Activated T-cell treated with anti-CD3 and anti-CD28 coated beads, Interleukin-2, amount 50 U/mL, for 24 hours (primary cell): ENCODE measurements at places on chromosomes 7 and 10.

- H3K27me3 ChIP-seq, result no peaks in the 10 kb centered on the region
- no peak overlapping the region for H3K27ac ChIP-seq
- peaks cover 2% of the 10 kb centered on the region for H3K4me1 ChIP-seq
- H3K36me3 ChIP-seq, result peaks cover 47% of the 10 kb centered on the region
- no peak for DNase-seq
- H3K4me3 ChIP-seq, result no peak overlapping the region
Observed at GRCh38 chr10:67959839-67960476, 75.5 kb downstream of the SIRT1 start.

- H3K4me1 ChIP-seq, result no peaks in the 10 kb centered on the region
- no peaks in the 10 kb centered on the region for H3K36me3 ChIP-seq
- no peak for DNase-seq
- no peak overlapping the region for H3K27ac ChIP-seq
Observed at GRCh38 chr7:80967071-80967916, 48.4 kb upstream of the SEMA3C start.

GRCh38 chr7:155495440-155496248, 37.7 kb downstream of the EN2 start:
- H3K27ac ChIP-seq, result no peak overlapping the region
- peaks cover 60% of the 10 kb centered on the region for H3K27me3 ChIP-seq
- H3K4me3 ChIP-seq, result no peak overlapping the region
- H3K36me3 ChIP-seq, result no peaks in the 10 kb centered on the region
- DNase-seq, result no peak

DNA sequence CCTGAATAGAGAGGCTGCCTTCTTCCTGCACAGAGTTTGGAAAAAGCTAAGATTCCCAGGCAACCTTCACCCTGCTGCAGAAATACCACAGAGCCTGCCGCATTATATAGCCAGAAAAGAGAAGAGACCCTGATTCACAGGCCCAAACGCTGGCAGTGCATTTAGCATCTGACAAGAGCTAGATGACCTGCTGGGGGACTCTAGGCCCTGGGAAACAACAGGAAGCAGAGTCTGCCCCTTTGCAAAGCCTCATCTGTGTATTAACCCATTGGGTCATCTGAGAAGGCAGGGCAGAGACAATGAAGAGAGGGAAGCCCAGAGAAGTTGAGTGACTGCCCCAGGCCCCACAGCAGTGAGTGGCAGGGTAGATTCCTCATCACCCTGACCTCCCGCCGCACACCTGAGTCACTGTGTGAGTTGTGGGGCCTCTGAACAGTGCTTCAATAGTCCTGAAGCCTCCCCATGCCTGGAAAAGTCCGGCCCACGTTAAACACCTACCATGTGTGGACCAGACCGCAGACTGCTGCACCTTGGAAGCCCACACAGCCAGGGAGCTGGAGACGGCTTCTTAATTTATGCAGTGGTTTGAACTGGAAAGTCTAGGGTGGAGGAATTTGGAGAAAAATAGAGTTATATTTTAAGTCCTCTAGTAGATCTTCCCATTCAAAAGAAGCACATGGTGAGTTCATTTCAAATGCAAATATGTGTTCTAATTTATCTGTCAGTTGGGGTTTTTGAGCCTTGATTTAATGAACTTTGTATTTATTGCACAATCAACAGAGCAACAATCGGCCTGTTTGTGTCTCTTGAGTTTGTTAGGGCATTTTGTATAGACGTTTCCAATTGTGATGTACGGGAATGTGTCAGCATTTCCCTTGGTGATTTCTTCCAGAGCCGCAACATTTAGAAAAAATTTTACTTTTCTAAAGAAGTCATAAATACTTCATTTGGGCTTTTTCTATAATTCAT, 80.4 kb upstream of the GPR26 start:
- H3K27me3 ChIP-seq, result peaks cover 47% of the 10 kb centered on the region
- no peak overlapping the region for H3K4me3 ChIP-seq
- H3K4me1 ChIP-seq, result no peaks in the 10 kb centered on the region
- DNase-seq, result no peak
- no peaks in the 10 kb centered on the region for H3K36me3 ChIP-seq
- no peak overlapping the region for H3K27ac ChIP-seq

DNA sequence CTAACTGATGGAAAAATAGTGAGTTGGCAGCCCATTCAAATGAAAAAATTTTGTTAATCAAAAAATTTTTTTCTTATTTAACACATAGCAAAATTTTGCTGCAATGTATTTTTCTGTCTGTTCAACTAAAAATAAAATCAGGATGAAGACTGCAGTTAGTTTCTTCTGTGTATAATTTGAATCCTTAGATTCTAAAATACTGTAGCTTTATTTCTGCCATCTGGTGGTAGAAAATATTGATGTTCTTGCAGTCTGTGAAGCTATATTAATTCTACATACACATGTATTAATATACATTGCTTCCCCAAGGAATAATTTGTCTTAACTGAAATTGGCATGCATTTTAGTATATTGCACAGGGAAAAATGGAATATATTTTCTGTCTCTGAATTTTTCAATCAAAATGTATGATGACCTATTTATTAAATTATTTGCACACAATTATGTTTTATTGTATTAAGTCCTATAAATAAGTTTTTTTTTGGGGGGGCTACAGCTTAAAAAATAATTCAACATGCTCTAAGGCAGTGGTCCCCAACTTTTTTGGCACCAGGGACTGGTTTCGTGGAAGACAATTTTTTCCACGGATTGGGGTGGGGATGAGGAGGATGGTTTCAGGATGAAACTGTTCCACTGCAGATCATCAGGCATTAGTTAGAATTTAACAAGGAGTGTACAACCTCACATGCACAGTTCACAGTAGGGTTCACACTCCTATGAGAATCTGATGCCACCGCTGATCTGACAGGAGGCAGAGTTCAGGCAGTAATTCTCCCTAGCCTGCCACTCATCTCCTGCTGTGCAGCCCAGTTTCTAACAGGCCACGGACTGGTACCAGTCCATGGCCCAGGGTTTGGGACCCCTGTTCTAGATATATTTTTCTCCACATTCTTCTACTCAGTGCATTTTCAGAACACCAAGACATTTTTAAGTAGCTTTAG, 119.4 kb downstream of the GNAT3 start:
- no peak for DNase-seq
- H3K36me3 ChIP-seq, result no peaks in the 10 kb centered on the region
- no peaks in the 10 kb centered on the region for H3K27me3 ChIP-seq
- H3K4me1 ChIP-seq, result no peaks in the 10 kb centered on the region

DNA sequence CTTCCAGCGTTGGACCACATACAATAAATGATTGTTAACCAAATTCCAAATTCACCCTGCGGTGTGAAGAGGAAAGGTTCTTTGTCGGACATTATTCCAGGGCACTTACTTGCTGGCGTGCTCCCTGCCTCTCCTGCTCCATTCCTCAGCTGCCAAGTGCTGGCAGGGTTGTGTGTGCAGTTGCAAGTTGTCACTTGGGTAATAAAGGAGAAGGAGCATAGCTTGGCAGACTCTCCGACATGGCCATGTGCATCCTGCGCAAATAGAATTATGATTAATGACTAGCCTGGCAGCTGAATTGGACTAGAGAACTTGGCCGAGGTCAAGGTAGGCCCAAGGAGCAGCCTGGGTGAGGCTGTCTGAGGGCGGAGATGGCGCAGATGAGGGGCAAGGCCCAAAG, 92.3 kb upstream of the ELMO1 start:
- DNase-seq, result no peak
- H3K36me3 ChIP-seq, result no peaks in the 10 kb centered on the region
- H3K4me3 ChIP-seq, result no peak overlapping the region

GRCh38 chr10:129775681-129776080, 188.4 kb downstream of the EBF3 start:
- no peaks in the 10 kb centered on the region for H3K27me3 ChIP-seq
- no peak for DNase-seq
- H3K4me1 ChIP-seq, result no peaks in the 10 kb centered on the region
- H3K27ac ChIP-seq, result no peak overlapping the region
- H3K4me3 ChIP-seq, result no peak overlapping the region

DNA sequence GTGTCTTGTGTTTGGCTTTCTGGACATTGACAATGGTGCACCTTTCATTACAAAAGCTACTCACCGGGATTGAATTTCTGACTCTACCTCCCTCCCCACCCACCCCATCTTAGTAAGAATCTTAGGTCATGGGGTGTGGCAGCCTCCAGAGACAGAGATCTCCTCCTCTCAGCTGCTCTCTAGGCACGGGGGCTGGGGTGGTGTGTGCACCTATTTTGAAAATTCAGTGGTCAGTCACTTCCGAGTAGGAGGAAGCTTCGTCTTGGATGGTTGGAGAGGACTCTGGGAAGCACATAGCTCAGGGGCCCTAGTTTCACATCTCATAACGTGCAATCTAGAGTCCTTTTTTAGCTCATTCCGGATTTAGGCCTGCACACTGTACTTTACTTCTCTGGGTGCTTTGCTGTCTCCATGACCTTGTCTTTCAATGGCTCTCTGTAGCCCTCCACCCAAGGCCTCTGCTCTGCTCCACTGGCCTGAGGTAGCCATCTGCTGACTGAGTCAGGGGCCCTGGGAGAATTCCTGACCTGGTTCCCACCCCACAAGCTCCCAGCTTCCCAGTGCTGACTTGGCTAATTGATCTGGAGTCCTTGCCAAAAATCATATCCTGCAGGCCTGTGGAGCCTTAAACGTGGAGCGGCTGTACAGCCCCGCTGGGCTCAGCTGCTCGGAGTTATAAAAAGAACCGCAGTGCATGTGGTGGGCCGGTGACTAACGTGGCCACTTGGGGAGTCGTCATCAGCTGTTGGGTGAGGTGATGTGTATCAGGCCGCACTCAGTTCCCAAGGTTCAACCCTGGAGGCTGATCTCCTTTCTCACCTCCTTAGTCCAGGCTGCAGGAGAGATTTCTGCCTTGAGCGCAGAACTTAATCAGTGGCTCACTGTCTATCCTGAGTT, 19.3 kb upstream of the ADAMTS14 start:
- no peak for DNase-seq
- no peaks in the 10 kb centered on the region for H3K27me3 ChIP-seq
- no peak overlapping the region for H3K4me3 ChIP-seq
- peaks cover 15% of the 10 kb centered on the region for H3K4me1 ChIP-seq

DNA sequence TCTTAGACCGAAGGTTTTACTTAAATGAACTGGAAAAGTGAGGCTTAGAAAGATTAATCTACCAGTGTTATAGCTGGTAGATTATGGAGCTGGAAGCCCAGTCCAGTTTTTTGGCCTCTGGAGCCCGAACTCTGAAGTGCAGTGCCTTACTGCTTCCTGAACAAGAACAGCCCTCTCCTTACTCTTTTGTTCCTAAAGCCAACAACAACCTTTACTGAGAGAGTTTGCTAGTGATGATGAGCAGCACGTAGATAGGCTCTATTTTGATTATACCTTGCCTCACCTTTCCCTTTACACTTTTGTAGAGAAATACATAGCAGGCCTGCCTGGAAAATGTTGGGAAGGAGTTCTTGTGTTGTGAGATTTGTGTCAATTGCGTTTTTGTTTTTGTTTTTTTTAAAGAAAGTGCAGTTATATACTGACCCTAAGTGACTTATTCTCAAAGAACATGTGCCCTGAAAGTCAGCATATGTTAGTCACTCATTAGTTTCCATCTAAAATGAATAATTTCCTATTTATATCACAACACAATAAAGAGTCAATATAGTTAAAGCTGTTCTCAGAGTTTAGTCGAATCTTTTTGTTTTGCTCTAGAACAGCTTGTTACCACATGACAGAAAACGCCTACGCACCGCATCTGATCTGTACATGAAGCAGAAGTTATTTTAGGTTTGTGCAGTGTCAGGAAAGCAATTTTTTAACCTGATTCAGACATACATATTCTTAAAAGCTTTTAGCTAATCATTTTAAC, 33.0 kb downstream of the PLEKHA1 start:
- H3K4me3 ChIP-seq, result peak overlapping the region; percentile 27
- H3K36me3 ChIP-seq, result peaks cover 39% of the 10 kb centered on the region
- DNase-seq, result peak; percentile 58

GRCh38 chr7:68922850-68923249, 675.4 kb upstream of the AUTS2 start:
- H3K36me3 ChIP-seq, result no peaks in the 10 kb centered on the region
- H3K27me3 ChIP-seq, result no peaks in the 10 kb centered on the region
- no peaks in the 10 kb centered on the region for H3K4me1 ChIP-seq
- DNase-seq, result no peak
- no peak overlapping the region for H3K4me3 ChIP-seq

DNA sequence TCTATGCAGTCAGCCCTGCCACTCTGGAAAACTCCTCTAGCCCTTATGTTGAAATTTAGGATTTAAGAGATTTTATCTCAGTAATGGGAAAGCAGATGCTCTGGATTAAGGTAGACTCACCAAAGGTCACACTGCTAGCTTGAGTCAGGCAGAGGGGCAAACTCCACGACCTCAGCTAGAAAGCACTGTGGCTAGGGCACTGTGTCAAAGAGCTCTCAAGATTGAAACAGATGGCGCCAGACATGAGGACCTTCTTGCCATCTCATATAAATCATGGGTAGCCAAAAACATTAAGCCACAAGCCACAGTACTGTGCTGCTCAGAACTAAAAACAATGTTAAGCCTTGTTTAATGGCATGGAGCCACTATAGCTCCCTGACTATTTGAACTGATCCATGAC, 188.7 kb downstream of the DNAJC1 start:
- peaks cover 18% of the 10 kb centered on the region for H3K36me3 ChIP-seq
- H3K27ac ChIP-seq, result no peak overlapping the region
- DNase-seq, result no peak

DNA sequence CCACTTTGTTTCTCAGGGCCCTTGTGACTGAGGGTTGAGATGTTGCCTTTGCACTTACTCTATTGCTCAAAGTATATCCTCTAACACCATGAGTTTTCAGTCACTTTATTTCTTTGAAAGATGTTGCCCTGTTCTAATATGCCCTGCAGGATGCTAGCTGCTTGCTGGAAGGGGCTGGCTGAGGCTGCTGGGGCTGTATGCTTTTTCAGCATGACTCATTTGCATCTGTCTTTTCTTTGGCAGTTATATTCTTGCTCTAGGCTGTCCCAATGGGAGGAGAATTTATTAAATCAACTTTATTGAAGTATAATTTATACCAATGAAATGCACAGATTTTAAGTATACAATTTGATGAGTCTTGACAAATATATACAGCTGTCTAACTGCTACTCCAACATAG, 157.7 kb downstream of the PLPP4 start:
- H3K27me3 ChIP-seq, result peaks cover 3% of the 10 kb centered on the region
- H3K4me1 ChIP-seq, result no peaks in the 10 kb centered on the region
- DNase-seq, result no peak
- H3K27ac ChIP-seq, result no peak overlapping the region

GRCh38 chr10:3467052-3467951, 294.7 kb upstream of the PITRM1 start:
- peaks cover 39% of the 10 kb centered on the region for H3K4me1 ChIP-seq
- DNase-seq, result no peak
- H3K4me3 ChIP-seq, result peak overlapping the region; percentile 50
- H3K27ac ChIP-seq, result peak overlapping the region; percentile 72
- peaks cover 6% of the 10 kb centered on the region for H3K27me3 ChIP-seq

DNA sequence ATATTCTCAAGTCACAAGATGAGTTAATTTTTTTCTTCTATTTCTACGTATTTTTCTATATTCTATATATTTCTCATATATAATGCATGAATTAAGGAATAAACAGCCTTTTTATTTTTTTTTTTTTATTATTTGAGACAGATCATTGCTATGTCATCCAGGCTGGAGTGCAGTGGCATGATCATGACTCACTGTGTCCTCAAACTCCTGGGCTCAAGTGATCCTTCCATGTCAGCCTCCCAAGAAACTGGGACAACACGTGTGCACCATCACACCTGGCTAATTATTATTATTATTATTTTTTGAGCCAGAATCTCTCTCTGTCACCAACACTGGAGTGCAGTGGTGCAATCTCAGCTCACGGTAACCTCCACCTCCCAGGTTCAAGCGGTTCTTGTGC, 1.5 kb downstream of the CLDN12 start:
- H3K27me3 ChIP-seq, result no peaks in the 10 kb centered on the region
- H3K4me3 ChIP-seq, result peak overlapping the region; percentile 86
- H3K27ac ChIP-seq, result no peak overlapping the region
- DNase-seq, result no peak
- H3K36me3 ChIP-seq, result peaks cover 9% of the 10 kb centered on the region
